ENCODE measurements at places on chromosomes 1 and 21.

DNA sequence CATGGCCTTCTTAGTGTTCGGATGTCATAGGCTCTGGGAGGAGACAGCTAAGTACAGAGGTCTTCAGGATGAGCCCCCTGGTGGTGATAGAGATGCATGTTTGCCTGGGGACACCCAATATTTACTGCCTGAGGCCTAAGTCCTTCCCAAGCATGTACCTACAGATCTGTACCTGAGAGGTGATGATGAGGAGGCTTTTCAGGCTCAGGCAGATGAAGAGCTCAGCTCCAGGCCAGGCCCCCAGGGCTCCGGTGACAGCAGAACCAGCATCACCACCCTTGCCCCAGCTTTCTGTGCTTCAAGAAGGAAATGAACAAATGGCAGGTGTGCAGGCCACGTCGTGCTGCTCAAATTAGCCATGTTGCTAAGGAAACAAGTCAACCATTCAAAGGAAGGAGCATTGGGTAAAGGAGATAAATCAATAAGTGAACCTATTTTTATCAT is 21.1 kb downstream of the CACNA1E start:
- DNase-seq, result no peak

- peak; percentile 59 for DNase-seq
These were observed 66.1 kb downstream of the ADARB1 start for GRCh38 chr21:45140346-45140940.

DNA sequence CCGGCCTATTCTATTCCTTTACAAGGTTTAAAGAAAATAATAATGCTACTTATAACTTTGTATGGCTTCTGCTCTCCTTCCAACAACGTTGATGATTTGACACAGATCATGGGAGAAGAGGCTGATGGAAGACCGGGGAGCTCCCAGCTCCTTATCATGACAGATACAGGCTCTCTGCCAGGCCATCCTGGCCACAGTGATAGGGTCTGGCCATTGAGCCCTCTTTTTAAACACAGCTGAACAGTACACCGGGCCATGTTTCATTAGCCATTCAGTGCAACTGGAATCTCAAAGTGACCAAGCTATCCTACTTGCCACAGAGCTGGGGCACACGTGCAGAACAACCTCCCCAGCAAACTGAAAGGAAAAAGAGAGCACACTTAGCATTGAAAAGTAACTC is 34.9 kb downstream of the DNAJC11 start:
- no peak for DNase-seq

GRCh38 chr1:58585166-58585565 is 8.1 kb upstream of the TACSTD2 start:
- DNase-seq, result no peak

DNA sequence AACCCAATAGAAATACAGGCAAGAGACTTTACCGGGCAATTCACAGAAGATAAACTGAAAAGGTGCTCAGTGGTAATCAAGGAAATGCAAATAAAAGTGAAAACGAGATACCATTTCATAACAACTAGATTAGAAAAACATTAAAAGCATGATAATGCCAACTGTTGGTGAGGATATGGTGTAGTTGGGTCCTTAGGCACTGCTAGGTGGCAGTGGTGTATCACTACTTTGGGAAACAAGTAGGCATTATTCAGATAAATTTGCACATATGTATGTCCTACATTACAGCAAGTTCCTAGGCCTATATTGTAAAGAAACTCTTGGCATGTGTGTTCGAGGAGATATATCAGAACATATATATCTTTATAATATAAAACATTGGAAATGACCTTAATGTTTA is 31.0 kb downstream of the AZIN2 start:
- no peak for DNase-seq

DNA sequence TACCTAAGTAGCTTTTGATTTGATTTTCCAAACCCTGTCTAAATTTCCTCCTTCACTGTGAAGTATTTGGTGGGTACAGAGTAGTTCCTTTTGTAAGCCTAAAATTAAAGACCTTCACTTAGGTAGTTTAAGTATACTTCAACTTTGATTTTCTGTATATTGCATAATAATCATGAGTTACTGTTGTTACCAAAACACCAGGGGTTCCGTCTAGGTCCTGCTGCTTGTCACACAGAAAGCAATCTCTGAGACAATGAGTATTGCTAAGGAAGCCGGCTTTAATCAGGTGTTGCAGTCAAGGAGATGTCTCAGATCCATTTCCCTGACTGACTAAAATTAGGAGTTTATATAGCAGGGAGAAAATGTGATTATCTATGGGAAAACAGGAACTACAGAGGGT is 15.3 kb downstream of the RPS6KC1 start:
- no peak for DNase-seq

DNA sequence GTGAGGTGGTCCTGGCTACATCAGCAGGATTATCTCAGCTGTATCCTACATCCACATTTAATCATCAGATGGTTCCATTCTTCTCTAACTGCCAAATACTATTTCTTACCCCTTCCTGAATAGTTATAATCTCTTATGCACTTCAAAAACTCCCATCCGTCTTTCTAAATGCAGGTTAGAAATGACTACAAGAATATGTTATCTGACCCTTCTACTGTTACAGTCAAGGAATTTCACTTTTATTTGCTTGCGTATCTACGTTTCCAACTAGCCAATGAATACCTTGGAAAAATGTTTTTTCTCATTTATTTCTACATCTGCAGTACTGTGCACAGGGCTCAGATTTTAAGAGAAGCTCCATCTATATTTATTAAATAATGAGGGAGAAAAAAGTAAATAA is 709.9 kb downstream of the KCNT2 start:
- DNase-seq, result no peak

DNA sequence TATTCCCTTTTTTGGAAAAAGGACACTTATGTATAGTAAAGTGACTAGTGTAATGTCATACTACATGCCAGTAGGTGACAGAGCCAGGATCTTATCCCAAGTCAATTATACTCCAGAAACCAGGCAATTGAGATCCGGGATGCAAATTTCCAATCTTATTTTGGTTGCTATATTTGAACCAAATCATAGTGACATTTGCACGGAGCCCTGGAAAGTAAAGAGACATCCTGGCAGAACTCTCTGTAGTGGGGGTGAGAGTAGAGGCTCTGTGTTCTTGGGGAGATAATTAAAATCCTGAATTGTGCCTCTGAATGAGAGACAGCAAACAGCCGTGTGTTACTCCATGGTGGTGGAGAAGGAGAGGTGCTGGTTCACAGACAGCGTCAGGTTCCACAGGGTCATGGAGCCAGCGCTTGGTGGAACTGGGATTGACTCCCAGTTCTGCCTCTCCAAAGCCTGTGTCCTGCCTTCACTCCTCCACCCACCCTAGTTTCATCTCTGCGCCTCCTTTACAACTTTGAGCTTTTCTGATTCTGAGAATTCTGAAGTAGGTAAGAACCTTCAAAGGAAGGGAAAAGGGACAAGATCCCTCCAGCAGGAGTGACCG is 432.3 kb downstream of the PTPRU start:
- DNase-seq, result no peak

- DNase-seq, result peak; percentile 24
These were observed 925 bp upstream of the ARHGEF10L start for GRCh38 chr1:17538428-17539117.

DNA sequence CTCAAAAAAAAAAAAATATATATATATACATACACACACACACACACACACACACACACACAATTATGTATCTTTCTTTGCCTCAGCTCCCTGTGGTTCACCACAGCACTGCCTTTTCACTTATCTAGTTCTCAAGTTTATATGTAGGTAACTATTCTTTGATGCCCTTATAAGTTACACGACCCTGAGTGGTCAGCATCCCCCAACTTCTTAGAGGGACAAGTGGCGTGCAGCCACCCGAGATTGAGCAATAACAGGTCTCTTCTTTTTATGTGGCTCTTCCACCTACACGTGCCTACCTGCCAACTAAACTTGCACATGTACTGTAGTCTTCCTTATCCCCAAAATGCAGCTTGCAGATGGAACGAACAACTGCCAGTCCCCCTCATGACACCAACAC is 120.8 kb downstream of the GABPA start:
- DNase-seq, result no peak

DNA sequence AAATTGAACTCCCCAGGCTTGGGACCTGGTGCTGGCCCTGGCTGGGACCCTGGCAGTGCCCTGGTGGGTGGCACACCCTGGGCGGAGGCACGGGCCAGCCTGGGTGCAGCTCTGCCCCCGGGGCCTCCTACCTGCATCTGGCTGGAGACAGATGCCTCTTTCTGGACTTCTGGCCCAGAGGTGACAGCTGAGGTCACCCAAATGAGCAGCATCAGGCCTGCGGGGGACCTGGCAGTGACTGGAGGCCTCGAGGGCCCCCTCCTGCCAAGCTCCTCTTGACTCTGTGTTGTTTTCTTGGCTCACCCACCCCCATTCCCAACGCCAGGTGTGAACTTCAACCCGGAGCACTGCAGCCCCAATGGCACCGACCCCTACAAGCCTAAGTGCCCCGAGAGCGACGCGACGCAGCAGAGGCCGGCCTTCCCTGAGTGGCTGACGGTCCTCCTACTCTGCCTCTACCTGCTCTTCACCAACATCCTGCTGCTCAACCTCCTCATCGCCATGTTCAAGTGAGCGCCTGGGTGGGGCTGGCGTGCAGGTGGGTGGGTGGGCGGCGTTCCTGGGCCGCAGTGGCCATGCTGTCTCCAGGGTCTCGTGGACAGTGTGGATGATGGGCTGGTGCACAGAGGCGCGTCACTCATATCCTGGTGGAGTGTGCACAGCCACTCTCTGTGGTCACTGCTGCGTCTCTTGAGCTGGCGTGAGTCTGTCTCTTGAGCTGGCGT is 41.6 kb upstream of the LRRC3 start:
- no peak for DNase-seq

- no peak for DNase-seq
These were observed 96.0 kb upstream of the USP24 start for GRCh38 chr1:55311057-55311641.

DNA sequence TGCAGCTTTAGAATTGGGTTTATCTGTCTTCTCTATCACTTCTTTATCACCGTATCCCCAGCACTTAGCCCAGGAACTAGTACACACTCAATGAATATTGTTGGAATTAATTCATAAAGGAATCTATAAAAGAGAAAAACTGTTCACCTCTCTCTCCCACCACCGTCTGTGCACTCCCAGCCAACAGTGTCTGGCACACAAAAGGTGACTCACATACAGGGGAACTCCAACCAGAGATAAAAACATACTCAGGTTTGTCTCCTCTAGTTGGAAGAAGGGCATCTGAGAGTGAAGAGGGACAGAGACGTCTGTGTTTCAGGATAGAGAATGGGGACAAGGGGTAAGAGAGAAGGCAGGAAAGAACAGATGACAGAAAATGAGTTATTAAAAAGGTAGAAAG is 10.0 kb downstream of the ITLN1 start:
- DNase-seq, result no peak

GRCh38 chr1:216416488-216416887 is 6.8 kb downstream of the USH2A start:
- DNase-seq, result no peak

- no peak for DNase-seq
These were observed 14.4 kb downstream of the PRCC start for GRCh38 chr1:156781585-156782186.

- DNase-seq, result no peak
These were observed 36.8 kb downstream of the RAB3GAP2 start for GRCh38 chr1:220235462-220235861.

- no peak for DNase-seq
These were observed 51.2 kb upstream of the SEC16B start for GRCh38 chr1:178020968-178021640.

DNA sequence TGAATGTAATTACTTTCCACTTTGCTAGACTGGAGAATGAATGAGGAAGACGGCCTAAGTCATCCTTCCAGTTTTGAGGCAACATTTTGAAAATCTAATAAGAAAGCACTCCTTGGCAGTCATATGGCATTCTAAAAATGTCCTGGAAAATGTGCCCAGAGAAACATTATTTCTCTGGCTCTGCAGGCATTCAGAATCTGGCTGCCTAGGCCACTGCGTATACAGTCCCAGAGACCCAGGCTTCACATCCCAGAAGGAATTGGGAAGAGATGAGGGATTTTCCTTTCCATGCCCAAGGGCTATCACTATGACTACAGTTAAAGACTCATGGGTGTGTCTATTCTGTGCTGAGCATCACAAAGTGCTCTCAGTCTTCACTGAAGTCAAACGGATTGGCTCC is 92.9 kb downstream of the BEND5 start:
- no peak for DNase-seq

- no peak for DNase-seq
These were observed 73.5 kb downstream of the PUM1 start for GRCh38 chr1:30991862-30992606.

DNA sequence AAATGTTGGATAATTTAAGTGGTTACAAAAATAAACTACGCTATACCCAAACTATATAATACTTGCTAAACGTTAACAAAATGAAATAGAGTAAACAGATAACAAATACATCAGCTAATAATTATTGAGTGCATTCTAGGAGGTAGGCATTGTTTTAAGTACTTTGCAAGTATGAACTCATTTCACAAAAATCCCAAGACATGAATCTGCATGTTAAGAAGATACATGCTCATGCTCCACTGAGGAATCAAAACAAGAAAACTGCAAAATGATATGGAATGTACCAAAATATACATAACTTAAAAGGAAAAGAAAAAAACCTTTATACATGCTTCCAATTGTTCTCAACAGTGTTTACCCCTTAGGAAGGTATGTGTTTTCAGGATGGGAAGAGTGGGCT is 2.5 kb downstream of the FRRS1 start:
- no peak for DNase-seq

- DNase-seq, result no peak
These were observed 20.6 kb downstream of the NDUFS5 start for GRCh38 chr1:39046613-39047210.

- no peak for DNase-seq
These were observed 7.0 kb upstream of the KCNE1 start for GRCh38 chr21:34519016-34519415.

GRCh38 chr1:63693944-63694571 is 79.8 kb upstream of the ROR1 start:
- no peak for DNase-seq

GRCh38 chr1:115088115-115088778 is 1.1 kb downstream of the TSPAN2 start:
- DNase-seq, result no peak

- DNase-seq, result no peak
These were observed 70.5 kb downstream of the TTLL7 start for GRCh38 chr1:83928396-83928795.

- no peak for DNase-seq
These were observed 636 bp downstream of the INTS3 start for GRCh38 chr1:153728305-153729066.

DNA sequence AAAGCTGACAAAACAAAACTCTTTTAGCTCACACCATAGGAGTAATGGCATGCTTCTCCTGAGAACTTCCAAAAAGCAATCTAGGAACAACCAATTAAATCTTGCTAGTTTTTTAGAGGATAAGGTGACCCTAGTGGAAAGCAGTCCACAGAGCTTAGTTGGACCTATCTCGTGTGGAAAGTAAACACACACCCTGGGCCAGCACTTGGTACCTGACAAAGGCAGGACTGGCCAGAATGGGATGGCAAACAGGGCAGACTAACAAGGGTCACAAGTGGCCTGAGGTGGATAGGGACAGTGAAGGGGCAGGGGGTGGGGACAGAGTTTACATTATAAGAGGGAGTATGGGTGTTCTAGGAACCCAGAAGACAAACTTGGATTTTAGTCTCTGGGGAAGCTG is 22.0 kb downstream of the FMO4 start:
- DNase-seq, result no peak

- DNase-seq, result no peak
These were observed 26.7 kb upstream of the THEM4 start for GRCh38 chr1:151935894-151936602.

- no peak for DNase-seq
These were observed 46.0 kb upstream of the WARS2 start for GRCh38 chr1:119186471-119186870.
